HT-29 (cell line): ENCODE measurements at places on chromosomes 6 and 20. TPM values are rescaled to one million over a fixed set of nuclear protein-coding genes. Genes with fewer than 3 reads are reported as not detected.

Gene IP6K3
- not detected in 2 replicates for total RNA-seq

Gene THEMIS
- total RNA-seq, result not detected in 2 replicates

Gene LCA5
- 0.29 and 0.36 TPM in 2 replicates for total RNA-seq

Gene MOXD1
- total RNA-seq, result not detected in 2 replicates

GRCh38 chr6:37242429-37243052 lies 15.0 kb upstream of the TBC1D22B start:
- DNase-seq, result peak; percentile 70

DNA sequence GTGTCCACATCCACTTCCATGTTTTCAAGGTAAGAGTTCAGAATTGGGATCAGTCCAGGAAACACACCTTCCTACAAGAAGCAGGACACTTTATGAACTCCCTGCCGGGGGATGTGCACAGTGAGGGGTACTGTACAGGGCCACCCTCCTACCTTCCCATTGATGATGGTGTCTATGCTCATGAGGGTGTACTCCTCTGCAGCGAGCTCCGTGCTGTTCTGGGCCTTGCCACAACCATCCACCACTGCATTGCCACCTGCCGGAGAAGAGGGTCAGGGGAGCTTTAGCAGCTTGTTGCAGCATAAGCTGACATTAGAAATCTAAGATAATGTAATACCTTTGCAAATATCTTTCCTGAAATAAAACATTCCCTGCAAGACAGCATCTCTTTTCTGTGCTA lies 44.8 kb downstream of the GCLC start:
- DNase-seq, result no peak

DNA sequence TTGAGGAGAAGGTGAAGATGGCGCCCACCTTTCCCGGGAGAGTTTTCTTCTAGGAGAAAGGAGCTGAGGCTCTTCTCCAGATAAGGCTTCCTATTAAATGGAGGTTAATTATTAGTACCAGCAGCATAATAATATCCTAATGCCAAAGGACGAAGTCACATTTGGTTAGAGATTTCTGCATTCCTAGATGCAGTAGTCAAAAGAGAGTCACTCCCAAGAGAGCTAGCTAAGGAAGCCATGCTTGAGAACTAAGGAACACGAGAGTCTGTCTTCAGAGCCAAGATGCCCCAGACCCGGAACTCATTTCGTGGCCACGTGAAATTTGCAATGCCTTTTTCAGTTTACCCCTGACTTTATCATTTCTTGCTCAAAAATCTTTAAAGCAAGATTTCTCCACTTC lies 132.7 kb downstream of the TSHZ2 start:
- no peak for DNase-seq

- DNase-seq, result no peak
Measured at GRCh38 chr6:160121981-160122380, 366 bp downstream of the SLC22A1 start.

DNA sequence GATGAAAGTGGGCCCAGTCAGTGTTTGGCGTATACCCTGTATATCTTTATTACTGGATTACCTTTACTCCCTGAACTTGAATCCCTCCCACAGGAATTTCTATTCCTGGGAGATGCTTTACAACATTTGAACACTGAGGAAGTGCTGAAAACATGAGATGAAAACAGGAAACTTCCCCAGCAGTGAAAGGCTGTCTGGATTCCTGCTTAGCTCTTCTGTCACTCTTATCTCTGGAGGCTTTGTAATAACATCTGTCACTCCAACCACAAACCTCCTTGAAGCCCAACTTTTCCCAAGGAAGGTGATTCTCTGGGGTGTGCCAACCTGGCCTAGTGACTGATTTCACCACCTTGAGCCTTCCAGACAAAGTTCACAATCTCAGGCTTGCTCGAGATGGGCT lies 264.5 kb upstream of the BMP2 start:
- no peak for DNase-seq
